ENCODE measurements at places on chromosomes 5 and 9. TPM values are rescaled to one million over a fixed set of nuclear protein-coding genes. Genes with fewer than 3 reads are reported as not detected.

DNA sequence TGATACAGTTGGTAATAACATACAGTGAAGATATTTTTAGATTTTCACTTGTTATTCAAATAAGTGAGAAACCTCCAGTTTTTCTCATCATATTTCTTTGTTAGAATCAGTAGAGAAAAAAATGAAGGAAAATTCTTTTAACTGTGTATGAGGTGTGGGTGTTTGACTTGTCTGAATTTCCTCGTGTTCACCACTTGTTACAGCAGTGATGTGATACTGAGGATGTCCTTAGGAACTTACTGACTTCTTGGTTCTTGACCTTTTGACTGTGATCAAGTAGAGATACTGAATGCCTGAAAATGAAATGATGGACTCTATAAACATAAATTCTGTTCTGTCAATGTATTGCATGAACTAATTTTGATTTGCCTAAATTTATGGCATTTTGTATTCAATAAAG is 10.7 kb downstream of the PBX3 start:
- no peak for DNase-seq

- DNase-seq: no peak
These were observed 324.8 kb downstream of the PRELID2 start for GRCh38 chr5:145510324-145510723.

- DNase-seq: no peak
These were observed 24.2 kb downstream of the DYNC2I2 start for GRCh38 chr9:128632486-128632885.

- no peak for DNase-seq
These were observed 185.8 kb downstream of the GADD45G start for GRCh38 chr9:89790542-89791109.

DNA sequence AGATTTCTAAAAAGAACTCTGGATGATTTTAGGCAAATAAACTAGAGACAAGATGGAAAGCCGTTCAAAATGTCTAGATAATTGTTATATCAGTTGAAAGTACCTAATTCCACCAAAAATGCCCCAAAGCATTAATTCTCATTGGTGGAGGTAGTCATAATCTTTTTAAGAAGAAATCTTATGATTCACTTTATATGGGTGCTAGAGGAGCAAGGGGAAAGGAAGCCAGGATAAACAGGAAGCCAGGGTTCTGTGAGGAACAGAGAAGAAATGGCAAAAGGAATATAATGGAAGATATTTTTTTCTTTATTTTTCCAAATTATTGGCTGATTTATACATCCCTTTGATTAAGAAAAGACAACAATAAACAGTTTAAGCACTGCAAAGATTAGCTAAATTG is 7.8 kb downstream of the YIPF5 start:
- DNase-seq: no peak

- DNase-seq: peak; percentile 66
These were observed at the start of gene SMIM3 for GRCh38 chr5:150778517-150779396. SMIM3 (plus strand) TSS chr5:150778757; CDS start chr5:150795441, 16,684 bp downstream.

DNA sequence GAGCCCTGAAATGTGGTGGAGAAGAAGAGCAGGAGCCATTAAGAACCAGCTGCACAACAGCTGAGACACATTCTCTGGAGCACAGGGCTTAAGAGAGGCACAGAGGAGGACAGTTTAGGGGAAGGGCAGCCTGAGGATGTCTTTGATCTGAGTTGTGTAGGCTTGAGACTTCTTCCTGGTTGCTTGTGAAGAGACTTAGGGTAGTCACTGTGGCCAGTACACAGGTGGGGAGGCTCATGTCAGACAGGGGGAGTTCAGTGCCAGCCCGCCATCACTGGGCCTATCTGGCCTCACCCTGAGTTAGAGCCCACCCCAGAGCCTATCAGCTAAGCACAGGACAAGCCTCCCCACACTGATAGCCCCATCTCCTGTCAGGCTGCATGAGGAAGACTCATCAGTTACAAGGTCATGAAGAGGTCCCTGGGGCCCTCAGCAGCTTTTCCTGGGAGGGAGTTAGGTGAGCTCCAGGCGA is 19.8 kb downstream of the SLC22A4 start:
- DNase-seq: no peak

HSDL2 gene
- 26.9 TPM for polyA plus RNA-seq

TYRP1 gene
- not detected for polyA plus RNA-seq

SLC1A3 gene
- polyA plus RNA-seq: 1.3 TPM

Measured in CD14-positive monocyte (primary cell).